ENCODE measurements at places on chromosomes 12 and 14.

GRCh38 chr14:30240018-30240417 lies 312.4 kb upstream of the PRKD1 start:
- DNase-seq = no peak

DNA sequence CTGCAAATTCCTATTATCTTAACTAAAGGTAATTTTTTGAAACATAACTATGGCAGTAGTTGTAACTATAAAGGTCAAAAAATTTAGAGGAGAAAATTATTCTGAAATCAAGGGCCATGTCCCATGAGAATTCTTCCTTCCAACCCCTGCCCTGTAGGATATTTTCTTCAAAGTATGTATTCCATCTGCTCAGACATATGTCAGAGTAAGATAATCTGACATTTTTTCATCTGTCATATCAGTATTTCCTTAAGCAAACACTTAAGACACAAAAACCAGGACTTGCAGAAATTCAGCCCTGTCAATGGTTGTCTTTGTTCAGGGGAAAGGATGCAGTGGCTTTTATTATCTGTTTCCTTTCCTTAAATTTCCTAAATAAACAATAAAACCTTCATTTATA lies 36.3 kb downstream of the ACSS3 start:
- DNase-seq = no peak

- peak; percentile 68 for DNase-seq
These were observed 236.4 kb downstream of the PCNX1 start for GRCh38 chr14:71143381-71144290.

GRCh38 chr12:124618291-124618902 lies 51.0 kb upstream of the NCOR2 start:
- DNase-seq = no peak

DNA sequence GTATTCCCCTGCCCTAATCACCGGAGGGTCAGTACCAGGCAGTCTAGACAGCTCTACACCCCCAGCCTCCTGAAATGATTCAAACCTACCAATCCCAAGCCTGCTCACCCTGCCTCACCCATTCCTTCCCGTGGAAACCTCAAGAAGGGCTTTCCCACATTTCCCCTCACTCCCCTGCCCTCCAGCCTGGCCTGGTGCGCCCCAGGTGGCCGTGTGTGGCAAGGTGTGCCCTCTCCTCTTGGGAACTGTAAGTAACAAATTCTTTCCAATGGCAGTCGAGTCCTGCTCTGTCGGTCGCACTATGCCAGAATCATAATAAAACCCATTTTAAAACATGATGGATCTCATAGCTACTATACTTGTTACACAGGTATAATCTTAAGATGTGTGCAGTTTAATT lies 13.9 kb upstream of the DEGS2 start:
- no peak for DNase-seq

GRCh38 chr14:90255871-90256270 lies 482 bp upstream of the PSMC1 start:
- DNase-seq = no peak

DNA sequence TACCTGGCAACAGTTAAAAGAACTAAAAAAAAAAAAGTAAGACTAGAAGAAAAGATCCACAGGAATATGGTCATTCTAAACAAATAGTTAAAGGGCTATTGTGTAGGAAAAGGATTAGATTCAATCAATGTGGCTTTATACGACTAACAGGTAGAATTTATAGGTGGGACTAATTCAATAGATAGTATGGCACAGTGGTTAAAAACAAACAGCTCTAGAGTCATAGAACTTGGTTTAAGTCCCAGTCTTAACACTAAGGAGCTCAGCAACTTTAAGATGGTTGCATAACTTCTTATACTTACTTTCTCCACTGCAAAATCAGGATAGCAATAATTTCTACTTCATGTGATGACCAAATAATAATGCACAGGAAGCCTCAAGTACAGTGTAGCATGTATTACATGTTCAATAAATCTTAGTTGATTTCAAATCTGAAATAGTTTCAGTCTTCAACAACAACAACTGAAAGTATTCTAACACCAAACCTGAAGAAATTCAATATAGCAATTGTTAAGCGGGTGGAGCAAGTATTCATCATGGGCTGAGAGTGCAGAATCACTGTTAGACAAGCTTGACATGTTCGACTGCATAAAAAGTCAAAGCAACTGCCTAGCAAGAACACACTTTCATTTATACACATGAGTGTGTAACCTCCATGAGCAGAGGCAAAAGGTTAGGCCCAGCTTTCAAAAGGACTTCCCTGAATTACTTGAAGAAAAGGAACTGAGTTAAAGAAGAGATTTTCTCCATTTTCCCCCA lies 50.4 kb downstream of the ITPR2 start:
- DNase-seq = no peak

GRCh38 chr14:90567991-90568390 lies 171.2 kb downstream of the CALM1 start:
- no peak for DNase-seq

DNA sequence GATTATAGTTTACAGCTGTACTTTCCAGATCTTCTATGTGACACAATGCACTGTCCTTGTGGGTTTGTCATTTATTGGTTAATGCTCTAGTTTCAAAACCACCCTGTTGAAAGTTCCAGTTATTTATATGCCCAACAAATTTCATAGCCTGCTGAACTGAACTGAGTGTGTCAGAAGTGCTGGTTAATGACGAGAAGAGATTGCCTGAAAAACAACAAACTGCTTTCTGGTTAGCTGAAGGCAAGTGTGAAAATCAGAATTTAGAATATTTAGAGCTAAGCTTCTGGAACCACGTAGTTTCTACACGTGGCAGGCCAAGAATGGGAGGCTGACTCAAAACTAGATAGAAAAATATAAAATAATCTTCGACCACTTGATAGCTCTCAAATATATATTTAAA lies 19.1 kb upstream of the RIN3 start:
- no peak for DNase-seq

- no peak for DNase-seq
These were observed 110.4 kb downstream of the SMOC1 start for GRCh38 chr14:69989622-69990021.

DNA sequence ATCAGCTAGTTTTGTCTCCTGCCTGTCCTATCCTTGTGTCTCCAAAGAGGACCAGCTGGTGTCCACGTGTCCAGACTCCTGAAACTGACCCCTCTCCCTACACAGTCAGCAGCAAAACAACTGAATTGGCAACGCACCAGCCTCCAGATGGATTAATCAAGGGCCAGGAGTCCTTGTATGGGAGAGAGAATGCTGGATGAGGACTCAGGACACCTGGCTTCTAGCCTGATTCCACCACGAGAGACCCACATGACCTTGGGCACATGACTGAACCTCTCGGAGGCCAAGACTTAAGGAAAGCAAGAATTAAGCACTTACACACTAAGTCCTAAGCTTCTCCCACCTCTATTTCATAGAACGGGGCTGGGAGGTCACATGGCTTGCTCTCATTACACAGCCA lies 60.4 kb upstream of the CMKLR1 start:
- no peak for DNase-seq

DNA sequence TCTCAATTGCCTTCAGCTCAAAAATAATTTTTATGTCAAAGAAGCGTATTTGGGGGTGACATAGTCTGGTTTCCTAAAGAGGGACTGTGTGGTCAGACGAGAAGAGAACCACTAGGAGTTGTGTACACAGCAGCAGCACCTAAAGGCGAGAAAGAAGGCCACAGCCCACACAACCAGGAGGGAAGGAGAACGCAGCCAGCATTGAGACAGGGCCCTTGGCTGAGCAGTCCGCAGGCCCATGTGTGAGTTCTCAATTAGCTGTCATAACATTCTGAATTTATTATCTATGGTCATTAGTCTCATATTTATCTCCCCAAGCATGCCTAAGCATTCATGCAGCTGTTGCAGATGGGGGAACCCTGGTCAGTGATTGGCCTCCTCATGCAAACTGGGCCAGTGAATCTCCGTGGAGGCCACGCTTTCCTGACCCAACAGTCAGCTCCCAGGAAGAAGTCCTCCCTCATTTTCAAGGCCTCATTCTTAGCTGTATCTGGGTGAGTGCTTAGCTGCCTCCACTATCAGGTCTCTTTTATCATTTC lies 81.2 kb upstream of the ATF7IP start:
- DNase-seq = peak; percentile 10

DNA sequence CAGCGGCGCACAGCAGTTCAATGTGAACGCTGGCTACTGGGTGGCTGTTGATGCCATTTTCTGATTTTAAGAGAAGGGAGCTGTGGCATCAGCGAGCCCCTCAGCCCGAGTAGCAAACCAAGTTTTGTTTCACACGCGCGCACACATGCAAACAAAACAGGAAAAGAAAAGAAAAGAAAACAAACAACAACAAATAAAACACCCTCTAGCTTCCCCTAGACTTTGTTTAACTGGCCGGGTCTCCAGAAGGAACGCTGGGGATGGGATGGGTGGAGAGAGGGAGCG lies 540 bp downstream of the PAX9 start:
- DNase-seq = no peak

GRCh38 chr14:66242001-66242400 lies 244.2 kb upstream of the CCDC196 start:
- DNase-seq = no peak

- peak; percentile 33 for DNase-seq
These were observed 25.5 kb downstream of the SLC17A8 start for GRCh38 chr12:100382338-100382737.

DNA sequence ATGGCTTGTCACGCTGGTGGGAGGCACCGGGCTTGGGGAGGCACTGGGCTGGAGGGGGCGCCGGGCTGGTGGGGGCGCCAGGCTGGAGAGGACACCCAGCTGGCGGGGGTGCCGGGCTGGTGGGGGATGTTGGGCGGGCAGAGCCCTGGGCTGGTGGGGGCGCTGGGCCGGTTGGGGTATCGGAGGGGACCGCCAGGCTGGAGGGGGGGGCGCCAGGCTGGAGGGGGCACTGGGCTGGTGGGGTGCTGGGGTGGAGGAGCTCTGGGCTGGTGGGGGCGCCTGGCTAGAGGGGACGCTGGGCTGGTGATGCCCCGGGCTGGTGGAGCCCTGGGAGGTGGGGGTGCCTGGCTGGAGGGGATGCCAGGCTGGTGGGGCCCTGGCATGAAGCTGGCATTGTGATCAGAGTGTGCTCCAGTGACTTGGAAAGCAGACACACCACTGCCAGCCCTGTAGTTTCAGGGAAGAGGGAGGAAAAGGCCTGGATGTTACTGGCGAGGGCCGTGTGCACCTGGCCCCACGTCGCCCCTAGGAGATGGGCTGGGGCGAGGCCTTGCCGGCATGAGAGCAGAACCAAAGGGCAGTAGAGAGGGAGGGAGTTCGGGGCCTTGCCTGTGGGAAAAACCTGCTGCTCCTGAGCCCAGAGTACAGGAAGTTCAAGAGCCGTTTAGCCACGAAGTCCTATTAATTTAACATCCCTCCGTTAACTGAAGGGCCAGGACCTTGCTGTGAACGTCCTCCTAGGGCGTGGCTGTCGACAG lies 13.1 kb downstream of the TEDC1 start:
- DNase-seq = no peak

DNA sequence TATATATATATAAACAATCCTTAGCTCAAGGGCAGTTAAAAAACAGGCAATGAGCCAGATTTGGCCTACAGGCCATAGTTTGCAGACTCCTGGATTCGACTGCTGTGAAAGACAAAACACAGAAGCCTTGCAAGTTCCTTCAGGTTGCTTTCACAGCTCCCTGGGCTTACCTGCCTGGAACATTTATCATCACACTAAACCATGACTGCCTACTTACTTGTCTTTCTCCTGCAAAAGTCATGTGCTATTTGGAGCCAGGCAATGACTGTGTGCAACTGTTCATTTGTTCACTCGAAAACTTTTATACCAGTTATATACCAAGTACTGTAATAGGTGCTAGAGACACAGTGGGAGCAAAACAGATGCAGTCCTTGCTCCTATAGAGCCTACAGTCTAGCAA lies 2.2 kb upstream of the RPS6KA5 start:
- no peak for DNase-seq

DNA sequence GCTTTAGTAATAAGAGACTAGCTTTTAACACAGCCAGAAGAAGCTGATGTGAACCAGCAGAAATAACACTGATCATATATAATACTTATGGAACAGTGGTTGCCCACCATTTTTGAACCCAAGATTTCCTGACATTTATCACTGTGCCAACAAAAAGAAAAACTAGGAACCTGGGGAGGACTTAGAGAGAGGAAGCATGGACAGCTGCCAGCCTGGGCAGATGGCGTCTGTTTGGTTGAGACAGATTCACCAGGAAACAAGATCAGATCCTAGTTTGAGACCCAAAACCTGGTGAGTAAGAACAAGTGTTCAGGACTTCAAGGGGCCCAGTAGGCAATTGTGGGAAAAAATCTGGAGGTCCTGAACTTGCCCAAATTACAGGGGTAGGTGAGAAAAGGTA lies 95.3 kb downstream of the BICD1 start:
- no peak for DNase-seq

- no peak for DNase-seq
These were observed 104.7 kb downstream of the C12orf42 start for GRCh38 chr12:103391103-103391502.

DNA sequence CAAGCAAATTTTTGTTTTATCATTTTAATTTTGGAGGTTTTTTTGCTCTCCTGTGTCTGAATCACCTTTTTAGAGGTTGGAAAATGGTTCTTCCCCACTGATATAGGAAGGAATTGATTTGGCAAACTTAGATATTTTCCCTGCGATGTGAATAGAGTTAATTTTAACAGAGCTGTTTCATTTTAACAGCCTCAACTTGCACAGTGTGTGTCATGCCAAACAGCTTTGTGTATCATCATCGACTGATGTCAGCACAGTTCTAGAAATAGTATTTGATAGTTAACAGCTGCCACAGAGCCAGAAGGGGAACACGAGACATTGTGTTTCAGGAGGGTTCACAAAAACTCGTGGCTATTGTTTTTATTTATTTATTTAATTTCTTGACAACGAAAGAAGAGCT lies 243.1 kb upstream of the FOXN3 start:
- peak; percentile 61 for DNase-seq

GRCh38 chr14:104678901-104679705 lies 10.3 kb upstream of the INF2 start:
- no peak for DNase-seq

- DNase-seq = peak; percentile 62
These were observed 304.4 kb downstream of the MED13L start for GRCh38 chr12:115973066-115973465.

Data from choroid plexus epithelial cell (primary cell).